ENCODE measurements at places on chromosomes 4 and X. TPM values are rescaled to one million over a fixed set of nuclear protein-coding genes. Genes with fewer than 3 reads are reported as not detected.

- DNase-seq: no peak
These were observed 50.2 kb upstream of the SPRY1 start for GRCh38 chr4:123346330-123346940.

DNA sequence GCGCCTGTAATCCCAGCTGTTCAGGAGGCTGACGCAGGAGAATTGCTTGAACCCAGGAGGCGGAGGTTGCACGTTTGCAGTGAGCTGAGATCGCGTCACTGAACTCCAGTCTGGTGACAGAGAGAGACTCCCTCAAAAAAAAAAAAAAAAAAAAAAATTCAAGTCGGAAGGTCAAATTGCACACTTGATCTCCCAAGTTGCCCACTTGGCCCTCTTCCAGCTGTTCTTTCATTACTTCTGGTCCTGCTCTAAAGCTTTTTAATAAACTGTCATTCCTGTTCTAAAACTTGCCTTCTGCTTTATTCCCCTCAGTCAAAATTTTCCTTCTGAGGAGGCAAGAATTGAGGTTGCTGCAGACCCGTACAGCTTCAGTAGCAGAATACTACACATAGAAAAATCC, 2358.0 kb downstream of the ARAP2 start:
- no peak for DNase-seq

GRCh38 chrX:126265116-126265515, 99.0 kb upstream of the DCAF12L2 start:
- DNase-seq: no peak

- no peak for DNase-seq
These were observed 18.4 kb downstream of the IQSEC2 start for GRCh38 chrX:53262918-53263394.

Gene SMIM20
- total RNA-seq: 38.2 TPM

Gene GIMD1
- total RNA-seq: not detected

Gene ACE2
- total RNA-seq: 12.7 TPM

Gene FGFR3
- 1.7 TPM for total RNA-seq

Gene ANXA3
- 39.6 TPM for total RNA-seq

Gene RPA4
- 0.22 TPM for total RNA-seq
